ENCODE measurements at places on chromosomes 7 and 10.

GRCh38 chr10:49154641-49155040 is 20.8 kb upstream of the FAM170B start:
- DNase-seq, result no peak

DNA sequence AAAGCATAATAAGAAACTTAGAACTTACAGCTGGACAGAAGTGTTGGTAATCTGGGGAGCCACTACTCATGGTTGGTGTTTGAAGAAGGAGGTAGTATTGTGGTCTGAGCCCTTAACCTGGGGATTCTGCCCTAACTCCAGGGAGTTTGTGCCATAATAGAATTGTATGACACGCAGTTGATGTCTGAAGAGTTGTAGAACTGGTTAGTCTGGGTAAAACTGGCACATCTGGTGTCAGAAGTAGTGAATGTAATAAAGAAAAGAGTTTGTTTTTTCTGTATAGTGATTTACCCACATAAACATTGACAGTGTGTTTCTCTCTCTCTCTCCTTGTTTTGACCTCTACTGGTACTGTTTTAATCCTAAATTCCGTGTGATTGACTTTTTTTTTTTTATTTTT is 448.1 kb upstream of the SEMA3D start:
- DNase-seq, result no peak

- DNase-seq, result no peak
Measured at GRCh38 chr7:6606866-6607583, 8.4 kb upstream of the ZNF853 start.

DNA sequence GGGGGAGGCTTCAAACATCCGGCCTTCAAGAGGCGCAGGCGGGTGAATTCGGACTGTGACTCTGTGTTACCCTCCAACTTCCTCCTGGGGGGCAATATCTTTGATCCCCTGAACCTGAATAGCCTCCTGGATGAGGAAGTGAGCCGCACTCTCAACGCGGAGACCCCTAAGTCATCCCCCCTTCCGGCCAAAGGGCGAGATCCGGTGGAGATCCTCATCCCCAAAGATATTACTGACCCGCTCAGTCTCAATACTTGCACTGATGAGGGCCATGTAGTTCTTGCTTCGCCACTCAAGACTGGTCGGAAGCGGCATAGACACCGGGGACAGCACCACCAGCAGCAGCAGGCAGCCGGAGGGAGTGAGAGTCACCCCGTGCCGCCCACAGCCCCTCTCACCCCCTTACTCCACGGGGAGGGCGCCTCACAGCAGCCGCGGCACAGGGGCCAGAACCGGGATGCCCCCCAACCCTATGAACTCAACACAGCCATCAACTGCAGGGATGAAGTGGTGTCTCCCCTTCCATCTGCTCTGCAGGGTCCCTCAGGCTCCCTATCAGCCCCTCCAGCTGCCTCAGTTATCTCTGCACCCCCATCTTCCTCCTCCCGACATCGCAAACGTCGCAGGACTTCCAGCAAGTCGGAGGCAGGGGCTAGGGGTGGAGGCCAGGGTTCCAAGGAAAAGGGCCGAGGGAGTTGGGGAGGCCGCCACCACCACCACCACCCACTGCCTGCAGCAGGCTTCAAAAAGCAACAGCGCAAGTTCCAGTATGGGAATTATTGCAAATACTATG is 1.1 kb downstream of the MEPCE start:
- peak; percentile 57 for DNase-seq

GRCh38 chr7:36602511-36602910 is 121.8 kb downstream of the AOAH start:
- no peak for DNase-seq

GRCh38 chr7:126079151-126079550 is 1149.5 kb upstream of the POT1 start:
- DNase-seq, result no peak

DNA sequence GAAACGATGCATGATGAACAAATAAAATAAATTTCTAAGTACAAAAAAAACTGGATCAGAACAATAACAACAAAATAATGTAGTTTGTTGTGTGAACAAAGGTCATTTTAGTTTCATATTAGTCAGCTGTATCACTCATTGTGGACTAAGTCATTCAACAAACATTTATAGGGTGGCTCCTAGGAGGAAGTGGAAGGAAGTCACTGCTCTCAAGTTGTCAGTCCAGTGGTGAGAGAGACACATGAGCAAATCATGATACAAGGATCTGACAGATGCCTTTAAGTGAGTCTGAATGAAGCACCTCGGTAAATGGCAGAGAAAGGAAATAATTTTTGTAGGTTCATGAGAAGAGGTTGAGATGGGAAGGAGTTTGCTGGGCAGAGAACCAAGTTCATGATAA is 56.8 kb downstream of the EPDR1 start:
- no peak for DNase-seq

DNA sequence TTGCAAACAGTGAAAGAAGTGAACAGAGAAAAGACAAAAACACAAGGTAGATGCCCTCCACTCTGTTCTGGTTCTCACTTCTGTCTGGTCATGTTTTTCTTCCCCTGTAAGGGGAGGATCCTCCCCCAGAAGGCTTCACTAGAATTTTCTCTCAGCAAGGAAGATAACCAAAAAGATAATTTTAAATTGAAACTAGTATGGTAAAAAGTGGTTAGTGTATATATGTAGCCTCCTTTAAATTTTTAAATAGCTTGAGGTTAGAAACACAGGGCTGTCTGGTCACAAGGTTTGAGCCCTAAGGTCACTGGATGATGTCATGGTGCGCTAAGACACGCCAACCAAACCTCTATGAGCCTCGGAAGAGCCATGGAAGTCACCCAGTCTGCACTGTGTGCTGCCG is 5.6 kb upstream of the PKD1L1 start:
- no peak for DNase-seq

DNA sequence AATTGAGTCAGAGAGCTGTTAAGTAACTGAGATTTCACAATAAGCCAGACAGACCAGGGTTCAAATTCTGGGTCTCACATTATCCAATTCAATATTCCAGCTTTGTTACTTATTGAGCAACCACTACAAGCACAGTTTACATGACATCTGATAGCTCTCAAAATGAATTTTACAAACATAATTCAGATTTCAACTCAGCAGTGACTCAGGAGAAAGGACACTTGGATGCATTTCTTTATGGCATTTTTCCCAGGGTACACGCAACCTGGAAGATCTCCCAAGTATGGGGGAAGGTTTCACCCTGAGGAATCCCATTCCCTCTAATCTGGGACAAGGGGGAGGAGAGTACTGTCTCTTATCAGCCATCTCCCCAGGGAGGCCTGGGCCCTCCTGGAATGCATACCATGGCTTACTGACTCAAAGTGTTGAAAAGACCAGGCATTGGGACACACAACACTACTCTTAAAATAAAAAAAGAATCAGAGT is 102.4 kb downstream of the CFTR start:
- DNase-seq, result no peak

DNA sequence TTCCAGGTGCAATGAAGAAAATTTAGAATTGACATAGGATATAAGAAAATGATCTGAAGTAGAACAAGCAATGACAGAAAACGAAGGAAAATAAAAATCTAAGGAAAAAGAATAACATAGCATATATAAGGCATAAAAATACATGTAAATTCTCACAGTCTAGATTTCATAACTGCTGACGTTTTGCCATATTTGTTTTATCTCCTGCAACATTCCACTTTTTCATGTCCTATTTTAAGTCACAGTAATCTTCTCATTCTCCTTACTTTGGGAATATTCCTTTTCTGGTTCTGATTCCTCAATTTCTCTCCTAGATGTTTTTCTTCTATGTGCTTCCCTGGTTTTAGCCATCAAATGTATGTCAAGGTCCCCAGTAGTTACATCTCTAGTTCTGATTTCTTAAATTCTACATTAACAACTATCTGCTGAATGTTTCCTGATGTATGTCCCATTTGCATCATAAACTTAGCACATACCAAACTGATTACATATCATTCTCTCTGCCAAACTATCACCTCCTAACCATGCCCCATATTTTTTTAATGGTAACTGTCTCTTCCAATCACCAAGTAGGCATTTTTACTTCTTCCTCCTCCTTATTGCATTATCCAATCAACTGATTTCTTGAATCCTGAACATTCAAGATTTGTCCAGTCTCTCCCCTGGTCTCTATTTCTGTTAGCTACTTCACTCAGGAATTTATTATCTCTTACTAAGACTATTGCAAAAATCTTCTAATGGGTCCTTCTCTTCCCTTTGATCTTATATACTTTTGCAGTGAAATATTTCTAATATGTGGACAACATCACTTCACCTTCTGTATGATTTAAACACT is 171.3 kb downstream of the DNAJC1 start:
- no peak for DNase-seq

- DNase-seq, result no peak
Measured at GRCh38 chr10:88157981-88158465, 294.6 kb downstream of the PTEN start.

- DNase-seq, result no peak
Measured at GRCh38 chr7:37095122-37095521, 353.5 kb downstream of the ELMO1 start.

DNA sequence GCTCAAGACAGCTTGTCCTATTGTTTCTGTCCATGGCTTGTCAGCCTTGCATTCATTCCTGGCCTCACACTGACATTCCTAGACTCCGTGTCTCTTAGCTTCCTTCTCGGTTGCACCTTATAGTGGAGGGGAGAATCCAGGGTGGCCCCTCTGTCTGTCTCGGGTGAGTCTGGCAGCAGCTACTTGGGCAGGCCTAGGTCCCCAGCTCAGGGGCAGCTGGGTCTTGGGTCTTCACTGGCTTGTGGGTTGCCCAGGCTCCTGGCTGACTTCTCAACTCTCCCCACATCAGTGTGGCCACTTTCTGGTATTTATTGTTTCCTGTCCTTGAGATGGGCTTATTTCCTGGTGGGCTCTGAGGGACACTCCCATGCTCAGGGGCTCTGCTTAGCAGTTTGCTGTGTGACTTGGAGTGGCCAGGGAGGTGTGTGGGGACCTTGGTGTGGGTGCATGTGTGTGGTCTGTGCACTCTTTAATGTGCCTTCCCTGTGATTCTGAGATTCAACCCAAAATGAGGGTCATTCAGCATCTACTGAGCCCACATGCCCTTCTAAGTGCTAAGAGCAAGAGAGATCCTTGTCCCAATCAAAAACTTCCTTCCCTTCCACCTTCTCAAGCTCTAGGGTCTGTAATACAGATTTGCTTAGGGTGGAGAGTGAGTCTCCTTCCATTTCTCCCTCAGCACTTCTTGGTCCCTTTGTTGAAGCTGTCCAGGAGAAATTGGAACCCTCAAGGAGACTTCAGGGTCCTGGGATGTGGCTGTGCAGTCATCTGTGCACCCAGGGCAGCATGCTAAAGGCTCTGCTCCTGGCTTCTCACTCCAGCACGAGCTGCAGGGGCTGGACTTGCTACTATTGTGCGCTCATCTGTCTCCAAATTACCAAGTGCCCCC is 20.1 kb downstream of the UPP1 start:
- DNase-seq, result no peak

DNA sequence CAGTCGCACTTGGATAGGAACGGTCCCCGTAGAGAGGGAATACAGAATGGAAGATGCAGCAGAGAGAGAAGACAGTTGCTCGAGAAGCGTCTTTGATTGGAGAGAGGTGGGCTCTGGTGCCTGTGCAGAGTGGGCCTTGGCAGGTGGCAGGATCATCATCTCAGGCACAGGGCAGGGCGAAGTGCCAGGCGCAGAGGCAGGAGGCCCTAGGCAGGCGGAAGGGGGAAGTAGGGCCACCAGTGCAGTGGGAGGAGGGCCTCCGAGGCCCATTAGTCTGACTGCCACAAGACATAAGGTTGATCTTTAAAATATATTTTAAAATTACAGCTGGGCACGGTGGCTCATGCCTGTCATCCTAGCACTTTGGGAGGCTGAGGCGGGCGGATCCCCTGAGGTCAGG is 10.1 kb downstream of the CARD11 start:
- DNase-seq, result no peak

- no peak for DNase-seq
Measured at GRCh38 chr10:68869623-68870022, 31.5 kb upstream of the DDX50 start.

DNA sequence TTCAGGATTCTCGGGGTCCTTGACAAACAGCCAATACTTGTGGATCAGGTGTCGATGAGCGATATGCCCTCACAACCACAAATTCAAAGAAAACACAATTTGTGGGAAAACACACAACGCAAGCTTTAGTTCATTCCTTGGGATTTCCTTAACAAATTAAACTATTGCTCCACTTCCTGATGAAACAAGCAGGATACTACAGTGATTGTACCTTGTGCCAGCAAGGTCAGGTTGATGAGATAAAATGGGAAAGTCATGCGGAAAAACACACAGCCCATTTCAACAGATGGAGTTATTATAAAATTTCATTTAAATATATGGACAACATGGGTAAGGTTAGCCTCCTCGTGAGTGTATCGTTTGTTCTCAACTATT is 8.8 kb upstream of the RHOBTB1 start:
- no peak for DNase-seq

GRCh38 chr10:123784216-123784615 is 107.4 kb downstream of the CPXM2 start:
- no peak for DNase-seq

- DNase-seq, result no peak
Measured at GRCh38 chr10:6400331-6400730, 179.7 kb downstream of the PRKCQ start.

Measured in stimulated activated CD4-positive, alpha-beta T cell treated with anti-CD3 and anti-CD28 coated beads, Interleukin-1b, Interleukin-23, amount 100 ng/mL, for 48 hours (primary cell).